ENCODE measurements at places on chromosomes 4 and X. TPM values are rescaled to one million over a fixed set of nuclear protein-coding genes. Genes with fewer than 3 reads are reported as not detected.
A peak's percentile ranks its signal among the peaks of the same experiment; 100 is the strongest.

GRCh38 chrX:7925867-7926472 lies 1.2 kb downstream of the PNPLA4 start:
- DNase-seq: no peak

- no peak for DNase-seq
Observed at GRCh38 chr4:37890801-37891259, at the start of gene TBC1D1. TSS of gene TBC1D1 (plus strand) at chr4:37891084. CDS start at chr4:37902096, 11,012 bp downstream.

DNA sequence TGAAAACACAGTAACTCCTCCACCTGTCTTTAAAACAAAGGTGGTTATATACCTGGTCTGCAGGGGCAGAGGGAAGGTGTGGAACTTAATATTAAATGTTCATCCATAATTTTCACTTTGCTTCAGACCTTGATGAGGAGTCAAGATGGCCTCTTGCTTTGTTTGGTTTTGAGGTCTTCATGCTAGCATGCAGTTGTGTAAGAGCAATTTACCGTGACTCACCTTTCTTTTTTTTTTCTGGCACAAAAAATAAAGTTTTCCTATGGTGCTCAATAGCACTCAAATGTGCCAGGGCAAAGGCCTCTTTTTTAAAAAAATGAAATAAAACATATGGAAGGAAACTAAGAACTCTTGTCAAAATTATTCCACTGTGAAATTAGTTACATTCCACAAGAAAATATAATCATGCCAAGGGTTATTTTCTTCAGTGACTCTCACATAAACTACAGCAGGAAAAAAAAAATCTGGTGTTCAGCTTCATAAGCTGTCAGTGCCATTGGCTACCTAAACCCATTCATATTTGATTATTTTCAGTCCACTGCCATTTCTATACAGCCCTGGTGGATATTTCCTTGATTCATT lies 128.2 kb downstream of the SLC7A11 start:
- no peak for DNase-seq

- DNase-seq: no peak
Observed at GRCh38 chrX:3748052-3748559, 34.7 kb upstream of the PRKX start.

DNA sequence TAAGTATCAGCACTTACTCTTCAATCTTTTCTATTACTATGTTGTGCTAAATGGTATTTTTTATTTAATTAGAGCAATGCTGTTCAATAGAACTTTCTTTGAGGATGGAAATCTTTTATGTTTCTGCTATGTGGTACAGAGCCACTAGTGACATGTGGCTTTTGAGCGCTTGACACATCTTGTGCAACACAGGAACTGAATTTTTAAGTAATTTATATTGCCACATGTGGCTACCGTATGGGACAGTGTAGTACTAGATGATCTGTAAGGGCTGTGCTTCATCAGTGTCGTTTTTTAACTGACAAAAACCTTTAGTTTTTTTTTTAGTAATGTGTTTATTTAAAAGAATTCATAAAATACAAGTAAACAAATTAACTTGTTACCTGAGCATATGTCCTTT lies 22.4 kb downstream of the HPRT1 start:
- DNase-seq: no peak

- DNase-seq: no peak
Observed at GRCh38 chr4:61657016-61657415, 456.9 kb downstream of the ADGRL3 start.

DNA sequence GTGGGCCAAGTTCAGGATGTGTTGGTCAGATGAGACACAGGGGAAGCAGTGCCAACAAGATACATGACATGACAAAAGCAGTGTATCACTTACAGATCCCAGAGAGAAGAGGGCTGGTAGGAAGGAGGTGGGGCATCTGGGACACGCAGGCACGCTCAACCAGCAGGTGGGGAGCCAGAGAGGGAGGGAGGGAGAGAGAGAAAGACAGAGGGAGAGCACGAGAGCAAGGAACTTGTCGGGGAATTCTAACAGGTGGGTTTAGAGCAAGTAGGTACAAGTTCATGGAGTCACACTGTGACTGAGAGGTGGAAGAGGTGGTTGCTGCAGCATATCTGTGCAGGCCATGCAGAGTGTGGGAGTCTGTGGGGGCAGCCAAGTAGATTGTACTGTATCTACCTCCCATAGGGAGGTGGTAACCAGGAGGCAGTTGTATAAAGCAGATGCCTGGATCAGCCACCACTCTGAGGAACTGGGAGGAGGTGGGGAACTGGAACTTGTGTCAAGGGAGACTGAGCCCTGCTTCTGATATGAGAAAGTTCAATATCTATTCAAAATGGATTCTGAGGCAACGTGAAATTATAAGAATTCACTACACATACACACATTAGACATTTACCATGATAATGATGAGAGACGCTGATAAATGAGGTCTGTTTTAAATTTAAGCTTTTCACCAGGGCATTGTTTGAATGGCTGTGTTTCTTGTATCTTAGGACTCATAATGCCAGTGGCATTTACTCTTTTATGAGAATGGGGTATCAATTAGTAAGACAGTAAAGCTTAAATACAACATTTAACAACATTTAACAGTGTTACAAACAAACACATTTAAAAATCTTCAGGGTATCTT lies 43.7 kb downstream of the BBS12 start:
- DNase-seq: no peak

DNA sequence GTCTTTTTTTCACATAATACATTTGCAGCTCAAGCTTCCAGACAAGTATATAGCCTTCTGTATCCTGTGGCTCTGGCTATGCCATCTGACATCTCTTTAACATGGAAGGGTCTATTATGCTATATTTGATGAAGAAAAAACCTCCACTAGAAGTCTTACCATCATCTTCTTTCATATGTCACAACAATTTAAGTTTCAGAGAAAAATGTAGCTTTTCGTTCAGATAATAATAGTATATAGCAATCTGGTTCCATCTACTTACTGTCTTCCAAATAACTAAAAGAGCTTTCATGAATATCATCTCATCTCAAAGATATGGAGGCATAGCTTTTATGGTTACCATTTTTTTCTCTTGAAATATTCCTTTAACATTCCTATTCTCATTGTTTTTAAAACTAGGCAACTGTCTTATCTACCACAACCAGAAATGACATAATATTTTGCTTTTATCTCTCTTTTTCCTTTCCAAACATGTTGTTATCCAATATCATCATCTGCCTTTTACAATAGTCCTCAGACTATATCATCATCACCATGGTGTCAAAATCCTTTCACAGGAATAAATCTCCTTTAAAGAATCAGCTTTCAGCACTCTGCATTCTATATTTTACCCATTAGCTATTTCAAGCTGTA lies 1005.1 kb downstream of the PDHA2 start:
- no peak for DNase-seq

DNA sequence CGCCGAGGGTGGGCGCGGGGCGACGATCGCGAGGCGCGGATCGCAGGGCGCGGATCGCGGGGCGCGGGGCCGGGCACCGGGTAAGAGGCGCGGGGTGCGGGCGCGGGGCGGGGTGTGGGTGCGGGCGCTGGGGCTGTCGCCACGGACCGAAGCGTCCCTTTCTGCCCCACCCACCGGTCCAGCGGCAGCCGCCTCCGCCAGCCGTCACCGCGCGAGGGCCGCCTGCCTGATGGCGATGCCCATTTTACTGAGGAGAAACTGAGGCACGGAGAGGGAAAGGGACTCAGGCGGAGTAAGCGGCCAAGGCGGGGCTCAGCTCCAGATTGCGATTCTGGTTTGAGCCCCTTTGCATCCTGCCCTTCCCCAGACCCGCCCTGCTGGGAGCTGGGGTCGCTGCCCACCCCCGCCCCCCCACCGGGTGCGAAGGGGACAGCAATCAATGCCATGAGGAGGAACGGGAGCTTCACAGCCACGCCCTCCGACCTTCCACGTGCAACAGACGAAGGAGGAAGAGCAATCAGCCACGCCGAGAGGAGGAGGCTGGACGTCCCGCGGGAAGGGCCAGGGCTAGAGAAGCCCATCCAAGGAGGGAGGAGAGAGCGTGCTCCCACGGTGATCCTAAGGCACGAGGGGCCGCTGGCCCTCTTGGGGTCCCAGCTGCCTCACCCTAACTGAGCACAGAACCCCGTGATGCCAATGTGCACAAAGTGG lies 10.9 kb upstream of the MAN2B2 start:
- DNase-seq: no peak

DNA sequence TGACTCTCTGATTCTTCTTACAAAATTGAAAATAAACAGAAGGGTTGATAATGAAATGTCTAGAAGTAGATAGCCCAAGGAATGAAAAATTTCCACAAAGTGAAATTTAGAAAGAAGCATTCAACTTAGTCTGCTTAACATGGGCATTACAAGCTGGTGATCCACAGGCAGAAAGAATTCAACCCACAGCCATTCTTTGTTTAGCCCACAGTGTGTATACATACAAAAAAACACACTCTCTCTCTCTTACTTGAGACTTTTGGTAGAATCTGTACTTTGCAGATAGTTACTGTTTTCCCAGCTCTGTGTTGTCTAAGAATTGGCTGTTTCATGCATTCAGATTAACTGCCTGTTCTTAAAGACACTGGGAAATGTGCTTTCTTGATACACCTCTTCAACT lies 159.8 kb downstream of the SLC4A4 start:
- no peak for DNase-seq

DNA sequence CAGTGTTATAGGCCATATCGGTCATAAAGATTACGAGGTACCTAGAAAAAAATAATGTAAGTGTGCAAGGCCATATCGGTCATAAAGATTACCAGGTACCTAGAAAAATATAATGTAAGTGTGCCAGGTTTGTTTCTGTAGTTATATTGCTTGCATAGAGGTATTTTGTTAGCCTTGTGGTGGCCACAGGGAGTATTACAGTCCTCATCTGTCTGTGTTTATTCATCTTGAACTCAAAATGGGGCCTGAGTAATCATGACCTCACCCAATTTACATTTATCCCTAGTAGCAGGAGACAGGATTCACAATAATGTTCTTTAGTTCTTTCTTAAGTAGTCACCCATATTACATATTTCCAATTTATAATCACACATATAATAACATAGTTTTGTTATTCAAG lies 459.7 kb downstream of the MID1IP1 start:
- DNase-seq: no peak

GRCh38 chr4:19531906-19532848 lies 719.5 kb upstream of the SLIT2 start:
- no peak for DNase-seq

- peak; percentile 45 for DNase-seq
Observed at GRCh38 chr4:43132010-43132582, 239.6 kb downstream of the GRXCR1 start.

DNA sequence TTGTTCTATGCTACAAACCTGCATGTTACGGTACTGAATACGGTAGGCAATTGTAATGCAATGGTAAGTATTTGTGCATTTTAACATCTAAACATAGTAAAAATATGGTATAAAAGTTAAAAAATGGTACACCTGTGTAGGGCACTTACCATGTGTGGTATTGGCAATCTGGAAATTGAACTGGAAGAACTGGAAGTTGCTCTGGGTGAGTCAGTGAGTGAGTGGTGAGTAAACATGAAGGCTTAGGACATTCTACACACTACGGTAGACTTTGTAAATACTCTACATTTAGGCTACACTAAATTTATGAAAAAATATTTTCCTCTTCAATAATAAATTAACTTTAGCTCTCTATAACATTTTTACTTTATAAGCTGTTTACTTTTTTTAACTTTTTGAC lies 78.9 kb downstream of the RRAGB start:
- DNase-seq: no peak

GRCh38 chrX:135544338-135544948 lies 24.0 kb downstream of the INTS6L start:
- no peak for DNase-seq

DNA sequence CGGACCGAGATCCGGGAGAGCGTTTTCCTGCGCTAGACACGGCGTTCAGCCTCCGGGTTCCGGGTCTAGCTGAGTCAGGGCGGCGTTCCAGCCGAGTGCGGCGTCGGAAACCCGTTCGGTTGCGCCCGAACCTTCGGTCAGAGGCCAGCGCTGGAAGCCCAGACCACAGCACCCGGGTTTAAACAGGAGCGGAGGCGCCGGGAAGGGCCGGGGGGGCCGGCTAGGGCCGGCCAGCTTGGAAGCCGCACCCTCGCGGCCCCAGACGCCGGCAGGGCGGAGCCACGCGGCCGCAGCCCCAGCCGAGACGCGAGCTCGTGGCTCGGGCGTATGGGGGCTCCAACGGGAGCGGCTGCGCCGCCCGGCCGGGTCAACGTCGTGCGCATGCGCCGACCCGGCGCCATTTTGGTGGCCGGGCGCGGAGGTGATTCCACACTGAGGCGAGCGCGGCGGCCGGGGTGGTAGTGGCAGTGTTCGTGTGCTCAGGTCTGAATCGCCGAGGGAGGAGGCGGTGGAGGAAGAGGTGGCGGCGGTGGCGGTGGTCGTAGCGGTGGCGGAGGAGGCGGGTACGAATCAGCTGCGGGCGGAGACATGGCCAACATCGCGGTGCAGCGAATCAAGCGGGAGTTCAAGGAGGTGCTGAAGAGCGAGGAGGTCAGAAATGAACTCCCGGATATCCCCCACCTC lies at the start of gene UBE2K:
UBE2K (plus strand) TSS at position 397 of the 684 bp plus-strand sequence; CDS start at position 589, 192 bp downstream.
- peak; percentile 29 for DNase-seq

GRCh38 chr4:126182336-126182735 lies 867.6 kb downstream of the FAT4 start:
- peak; percentile 74 for DNase-seq

DNA sequence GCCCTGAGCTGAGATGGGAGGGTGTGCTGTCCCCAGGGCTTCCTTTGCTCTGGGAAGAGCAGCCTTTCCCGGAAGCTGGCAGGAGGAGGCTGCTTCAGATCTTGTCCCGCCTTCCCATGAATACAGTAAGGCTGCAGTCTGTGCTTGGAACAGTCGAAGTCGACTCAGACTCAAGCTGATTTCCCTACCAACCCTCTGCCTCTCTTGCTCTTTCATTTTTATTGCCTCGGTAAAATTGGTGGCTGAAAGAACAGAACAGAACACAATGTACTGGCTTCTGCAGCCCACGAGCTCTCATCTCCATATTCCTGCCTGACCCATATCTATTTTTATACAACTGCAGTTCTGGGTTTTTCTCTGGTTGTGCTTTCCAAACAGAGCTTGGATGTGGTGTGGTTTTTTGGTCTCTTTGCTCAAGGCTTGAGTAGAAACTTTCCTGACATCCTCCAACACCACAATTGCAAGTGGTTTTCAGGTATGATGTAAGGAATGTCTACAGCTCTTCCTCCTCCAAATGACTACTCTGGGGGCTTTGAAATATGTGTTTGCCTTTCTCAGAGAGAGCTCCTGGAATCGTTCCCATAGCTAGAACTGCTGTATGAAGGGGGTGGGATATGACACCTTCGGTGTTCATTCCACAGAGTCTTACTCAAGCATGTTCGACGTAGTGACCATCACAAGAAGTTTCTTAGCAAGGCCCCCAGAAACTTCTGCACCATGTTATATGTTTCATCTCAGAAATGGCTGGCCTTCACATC lies 61.3 kb downstream of the ENPP6 start:
- DNase-seq: no peak

- DNase-seq: no peak
Observed at GRCh38 chr4:3877236-3877635, 111.1 kb downstream of the ADRA2C start.

- DNase-seq: no peak
Observed at GRCh38 chrX:20715176-20715575, 448.5 kb upstream of the RPS6KA3 start.

CFAP99 gene
- total RNA-seq: not detected

GPR50 gene
- total RNA-seq: 0.26 TPM

SHOX gene
- not detected for total RNA-seq

TLR1 gene
- 17.2 TPM for total RNA-seq

UNC5C gene
- 31.5 TPM for total RNA-seq

DCX gene
- total RNA-seq: 9.6 TPM

IL2 gene
- not detected for total RNA-seq

POU3F4 gene
- not detected for total RNA-seq

TACR3 gene
- total RNA-seq: 7.3 TPM

DMRTC1 gene
- total RNA-seq: not detected

C4orf51 gene
- total RNA-seq: not detected

TMEM255A gene
- total RNA-seq: 1.3 TPM

GLRA3 gene
- 0.16 TPM for total RNA-seq
